Neuronal stem cell (in vitro differentiated cells): ENCODE measurements at places on chromosomes 12 and 14.

DNA sequence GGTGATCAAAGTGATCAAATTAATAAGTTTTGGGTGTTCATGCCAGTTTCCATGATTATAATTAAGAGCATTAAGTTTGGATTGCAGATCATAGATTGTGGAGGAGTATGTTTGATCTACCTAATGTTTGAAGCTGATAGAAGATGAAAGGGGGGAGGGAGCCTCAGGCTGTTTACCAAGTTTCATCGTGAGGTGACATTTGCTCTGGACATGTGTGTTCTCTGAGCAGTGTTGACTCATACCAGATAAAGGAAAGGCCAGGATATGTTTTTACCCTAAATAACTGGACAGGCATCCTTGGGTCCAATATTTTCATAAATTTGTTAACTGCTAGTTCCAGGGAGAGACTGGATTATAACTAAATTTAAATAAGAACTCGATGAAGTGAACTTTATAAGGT lies 3.5 kb upstream of the SEL1L start:
- H3K4me1 ChIP-seq, result no peaks in the 10 kb centered on the region
- no peak overlapping the region for H3K4me3 ChIP-seq
- no peaks in the 10 kb centered on the region for H3K27me3 ChIP-seq
- H3K27ac ChIP-seq, result no peak overlapping the region
- H3K36me3 ChIP-seq, result no peaks in the 10 kb centered on the region
- DNase-seq, result no peak

DNA sequence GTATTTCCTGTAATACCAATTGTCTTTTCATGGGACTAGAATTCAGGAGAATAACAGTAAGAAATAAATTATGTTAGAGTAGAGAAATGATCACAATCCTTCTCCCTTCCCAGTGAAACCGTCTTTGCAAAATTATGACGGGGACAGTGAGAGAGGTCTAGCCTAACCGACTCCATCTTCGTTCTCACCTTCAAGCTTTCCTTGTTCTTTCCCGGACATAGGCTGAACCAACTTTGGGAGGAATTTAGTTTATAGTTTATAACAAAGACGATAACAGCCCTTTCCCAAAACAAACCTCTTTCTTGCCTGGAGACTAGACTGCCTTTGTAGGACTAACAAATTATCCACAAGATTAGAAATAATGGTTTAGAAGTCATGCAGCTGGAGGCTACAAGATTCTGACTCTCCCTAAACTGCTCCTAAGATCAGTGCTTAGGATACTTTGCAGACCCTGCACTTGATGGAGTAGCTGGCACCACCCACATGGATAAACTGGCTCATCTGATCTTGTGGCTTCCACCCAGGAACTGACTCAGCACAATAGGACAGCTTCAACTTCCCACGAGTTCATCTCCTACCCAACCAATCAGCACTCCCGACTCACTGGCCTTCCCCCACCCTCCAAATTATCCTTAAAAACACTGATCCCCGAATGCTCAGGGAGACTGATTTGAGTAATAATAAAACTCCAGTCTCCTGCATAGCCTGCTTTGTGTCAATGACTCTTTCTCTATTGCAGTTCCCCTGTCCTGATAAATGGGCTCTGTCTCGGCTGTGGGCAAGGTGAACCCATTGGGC lies 521.2 kb upstream of the TBX3 start:
- no peak for DNase-seq
- H3K4me1 ChIP-seq, result no peaks in the 10 kb centered on the region
- H3K27me3 ChIP-seq, result no peaks in the 10 kb centered on the region
- no peaks in the 10 kb centered on the region for H3K36me3 ChIP-seq

GRCh38 chr14:48247977-48248376 lies 572.6 kb upstream of the MDGA2 start:
- DNase-seq, result no peak
- no peaks in the 10 kb centered on the region for H3K4me1 ChIP-seq
- H3K27me3 ChIP-seq, result no peaks in the 10 kb centered on the region
- no peak overlapping the region for H3K4me3 ChIP-seq
- H3K36me3 ChIP-seq, result no peaks in the 10 kb centered on the region

DNA sequence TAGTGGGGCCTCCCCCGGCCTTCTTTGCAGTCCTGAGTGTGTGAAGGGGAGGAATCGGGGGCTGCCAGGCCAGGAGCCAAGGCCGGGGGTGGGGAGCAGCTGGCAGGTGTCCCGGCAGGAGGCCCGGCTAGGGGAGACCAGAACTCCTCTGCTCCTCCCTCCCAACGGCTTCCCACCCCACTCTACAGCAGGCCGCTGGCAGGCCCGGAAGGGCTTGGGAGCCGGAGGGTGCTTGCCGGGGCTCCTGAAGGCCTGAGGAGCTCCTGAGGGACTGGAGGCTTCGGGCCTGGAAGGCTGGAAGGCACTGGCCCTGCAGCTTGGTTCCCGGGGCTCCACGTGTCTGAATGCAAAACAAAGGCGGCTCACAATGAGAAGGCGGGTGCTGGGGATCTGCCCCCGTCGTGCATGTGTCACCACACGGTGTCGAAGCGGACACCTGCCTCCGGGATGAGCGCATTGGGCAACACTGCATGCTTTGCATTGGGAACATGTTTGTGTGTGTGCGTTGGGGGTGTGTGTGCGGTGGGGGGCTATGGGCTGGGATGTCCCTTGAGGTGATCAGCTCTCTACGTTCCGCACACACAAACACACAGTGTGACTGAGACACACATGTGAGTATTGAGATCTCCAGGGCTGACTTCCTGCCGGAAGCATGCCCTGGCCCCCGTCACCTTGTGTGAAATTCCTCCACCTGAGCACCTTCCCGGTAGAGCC lies 30.9 kb upstream of the ANKRD9 start:
- no peak overlapping the region for H3K27ac ChIP-seq
- no peaks in the 10 kb centered on the region for H3K36me3 ChIP-seq
- H3K27me3 ChIP-seq, result peaks cover 26% of the 10 kb centered on the region
- peaks cover 13% of the 10 kb centered on the region for H3K4me1 ChIP-seq

DNA sequence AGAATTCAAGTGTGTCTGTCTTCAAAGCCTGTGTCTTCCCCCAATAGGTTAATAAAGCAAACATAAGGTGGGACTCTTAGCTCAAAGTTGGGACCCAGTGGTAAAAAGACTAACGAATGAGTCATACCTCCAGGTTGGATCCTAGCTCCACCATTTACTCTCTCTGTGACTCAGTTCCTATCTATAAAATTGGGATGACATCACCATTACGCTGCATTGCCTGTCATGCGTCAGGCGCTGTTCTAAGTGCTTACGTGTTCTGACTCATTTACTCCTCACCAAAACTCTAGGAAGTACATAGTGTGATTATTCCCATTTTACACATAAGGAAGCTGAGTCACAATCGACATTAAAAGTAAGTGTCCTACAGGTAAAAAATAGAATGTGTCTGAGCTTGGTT lies 915.8 kb downstream of the VRK1 start:
- DNase-seq, result no peak
- no peaks in the 10 kb centered on the region for H3K4me1 ChIP-seq
- H3K27ac ChIP-seq, result no peak overlapping the region
- H3K4me3 ChIP-seq, result no peak overlapping the region

DNA sequence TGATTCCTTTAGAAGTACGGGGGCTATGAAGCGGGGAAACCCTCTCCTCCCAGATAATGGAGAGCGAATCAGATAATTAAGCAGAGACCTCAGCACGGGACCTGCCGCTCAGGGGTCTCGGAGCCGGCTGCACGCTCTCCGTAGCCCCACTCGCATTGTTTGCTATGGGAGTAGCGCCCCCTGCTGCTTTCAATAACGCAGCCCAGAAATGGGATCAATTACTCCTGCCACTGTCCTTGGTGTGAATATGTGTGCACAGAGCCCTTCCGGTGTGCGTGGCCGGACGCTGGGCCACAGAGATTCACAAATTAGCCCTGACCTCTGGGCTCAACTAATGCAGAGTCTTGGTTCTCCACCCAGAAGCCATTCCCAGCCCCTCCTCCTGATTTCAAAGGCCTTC lies 76.4 kb upstream of the TMEM132C start:
- H3K36me3 ChIP-seq, result no peaks in the 10 kb centered on the region
- no peak overlapping the region for H3K4me3 ChIP-seq
- no peaks in the 10 kb centered on the region for H3K27me3 ChIP-seq
- H3K27ac ChIP-seq, result no peak overlapping the region
- no peaks in the 10 kb centered on the region for H3K4me1 ChIP-seq

- no peak overlapping the region for H3K4me3 ChIP-seq
- DNase-seq, result no peak
- no peak overlapping the region for H3K27ac ChIP-seq
- no peaks in the 10 kb centered on the region for H3K36me3 ChIP-seq
- H3K4me1 ChIP-seq, result no peaks in the 10 kb centered on the region
- H3K27me3 ChIP-seq, result no peaks in the 10 kb centered on the region
These were observed 152.0 kb downstream of the BCAT1 start for GRCh38 chr12:24796876-24797275.

DNA sequence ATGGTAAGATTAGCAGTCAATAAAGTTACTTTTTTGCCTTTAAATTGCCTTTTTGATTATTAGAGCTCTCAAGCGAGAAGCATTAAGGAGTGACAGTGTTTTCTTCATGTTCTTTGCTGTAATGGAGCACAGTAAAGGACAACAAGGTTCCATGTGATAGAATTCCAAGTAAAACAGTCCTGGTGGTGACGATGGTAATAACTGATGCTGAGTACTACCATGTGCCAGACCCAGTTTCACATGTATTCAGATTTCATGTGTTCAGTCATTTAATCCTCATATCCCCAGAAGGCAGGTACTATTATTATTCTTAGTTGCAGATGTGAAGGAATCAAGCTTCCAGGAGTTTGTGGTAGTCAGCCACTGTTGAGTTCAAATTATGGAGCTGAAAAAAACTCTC lies 79.0 kb downstream of the FRMD6 start:
- no peak overlapping the region for H3K4me3 ChIP-seq
- no peaks in the 10 kb centered on the region for H3K4me1 ChIP-seq
- H3K27me3 ChIP-seq, result no peaks in the 10 kb centered on the region
- peaks cover 5% of the 10 kb centered on the region for H3K36me3 ChIP-seq
- no peak overlapping the region for H3K27ac ChIP-seq
- DNase-seq, result no peak

DNA sequence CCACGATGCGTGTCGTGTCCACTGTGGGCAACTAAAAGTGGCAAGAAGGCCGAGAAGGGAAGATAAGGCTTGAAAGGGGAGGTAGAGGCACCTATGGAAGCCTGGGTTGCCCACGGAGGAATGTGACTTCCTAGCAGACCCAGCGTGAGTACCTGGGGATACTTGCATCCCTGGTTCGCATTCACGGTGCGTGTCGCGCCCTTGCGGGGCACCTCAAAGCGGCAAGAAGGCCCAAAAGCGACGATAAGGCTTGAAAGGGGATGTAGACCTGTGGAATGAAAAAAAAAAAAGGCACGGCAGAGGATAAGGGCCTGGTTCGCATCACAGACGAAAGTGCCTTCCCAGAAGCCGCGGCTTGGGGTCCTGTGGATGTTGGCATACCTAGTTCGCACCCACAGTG lies 282.9 kb downstream of the ALG10 start:
- H3K27ac ChIP-seq, result no peak overlapping the region
- H3K4me3 ChIP-seq, result no peak overlapping the region
- no peak for DNase-seq
- H3K36me3 ChIP-seq, result no peaks in the 10 kb centered on the region

DNA sequence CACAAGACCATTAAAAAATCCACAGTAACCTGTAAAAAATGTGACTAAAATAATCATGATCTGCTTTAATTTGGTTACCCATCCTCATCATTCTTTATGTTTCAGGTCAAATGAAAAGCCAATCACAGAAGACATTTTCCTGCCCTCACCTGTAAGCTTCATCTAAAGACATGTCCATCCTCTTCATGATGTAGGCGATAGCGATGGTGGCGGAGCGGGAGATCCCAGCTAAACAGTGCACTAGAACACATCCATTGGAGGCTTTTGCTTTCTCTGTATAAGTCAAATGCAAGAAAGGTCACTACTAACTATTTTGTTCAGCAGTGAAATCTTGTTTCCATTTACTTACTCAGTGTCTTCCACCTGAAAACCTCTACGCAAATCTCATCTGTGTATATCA lies 82.6 kb downstream of the DUSP16 start:
- H3K4me1 ChIP-seq, result no peaks in the 10 kb centered on the region
- H3K27ac ChIP-seq, result no peak overlapping the region
- H3K27me3 ChIP-seq, result no peaks in the 10 kb centered on the region
- H3K4me3 ChIP-seq, result no peak overlapping the region
- peaks cover 91% of the 10 kb centered on the region for H3K36me3 ChIP-seq

- DNase-seq, result no peak
- no peaks in the 10 kb centered on the region for H3K27me3 ChIP-seq
- no peak overlapping the region for H3K27ac ChIP-seq
- no peak overlapping the region for H3K4me3 ChIP-seq
These were observed 32.0 kb upstream of the CDKN3 start for GRCh38 chr14:54364555-54365415.

DNA sequence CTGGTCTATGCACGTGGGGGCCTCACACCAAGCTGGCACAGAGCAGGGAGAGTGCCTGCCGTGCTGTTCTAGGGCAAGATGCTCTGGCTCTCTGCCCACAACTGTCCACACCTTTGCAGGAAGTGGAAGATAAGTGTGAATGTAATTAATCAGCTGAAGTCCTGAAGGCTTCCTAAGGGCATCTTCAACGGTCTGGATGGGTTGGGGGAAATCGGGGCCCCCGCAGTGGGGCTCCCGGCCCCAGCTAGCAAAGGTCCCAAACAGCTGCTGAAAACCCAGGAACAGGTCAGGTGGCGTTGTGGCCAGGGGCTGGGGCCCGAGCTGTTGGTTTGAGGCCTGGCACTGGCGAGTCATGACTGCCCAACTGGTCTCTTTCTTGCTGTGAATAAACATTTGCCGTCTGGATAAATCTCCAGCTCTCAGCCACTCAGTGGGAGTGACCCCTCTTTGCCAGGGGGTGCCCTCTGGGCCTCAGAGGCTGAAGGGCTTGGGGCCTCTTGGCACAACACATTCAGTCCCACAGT lies 6.7 kb upstream of the SLC25A29 start:
- H3K36me3 ChIP-seq, result no peaks in the 10 kb centered on the region
- H3K27me3 ChIP-seq, result no peaks in the 10 kb centered on the region
- DNase-seq, result no peak

- H3K4me1 ChIP-seq, result no peaks in the 10 kb centered on the region
- no peaks in the 10 kb centered on the region for H3K36me3 ChIP-seq
- DNase-seq, result no peak
- no peaks in the 10 kb centered on the region for H3K27me3 ChIP-seq
- H3K4me3 ChIP-seq, result no peak overlapping the region
- no peak overlapping the region for H3K27ac ChIP-seq
These were observed 7.9 kb upstream of the PRH1 start for GRCh38 chr12:10891937-10892336.

- no peak overlapping the region for H3K27ac ChIP-seq
- DNase-seq, result no peak
- peaks cover 28% of the 10 kb centered on the region for H3K36me3 ChIP-seq
- no peaks in the 10 kb centered on the region for H3K4me1 ChIP-seq
- no peaks in the 10 kb centered on the region for H3K27me3 ChIP-seq
- H3K4me3 ChIP-seq, result no peak overlapping the region
These were observed 112.1 kb downstream of the MON2 start for GRCh38 chr12:62578726-62579125.

GRCh38 chr14:101948666-101949216 lies 15.6 kb upstream of the DYNC1H1 start:
- DNase-seq, result no peak
- H3K4me3 ChIP-seq, result peak overlapping the region; percentile 90
- peak overlapping the region; percentile 14 for H3K27ac ChIP-seq
